NCI-H1417 treated with DMSO at 0.1 percent for 48 hours (cell line): ENCODE measurements at places on chromosomes 11 and 22.
A peak's percentile ranks its signal among the peaks of the same experiment; 100 is the strongest.

- DNase-seq, result no peak
These were observed 2.6 kb upstream of the SLC22A24 start for GRCh38 chr11:63146581-63146980.

- no peak for DNase-seq
These were observed 35.3 kb downstream of the PACSIN2 start for GRCh38 chr22:42979606-42980005.

DNA sequence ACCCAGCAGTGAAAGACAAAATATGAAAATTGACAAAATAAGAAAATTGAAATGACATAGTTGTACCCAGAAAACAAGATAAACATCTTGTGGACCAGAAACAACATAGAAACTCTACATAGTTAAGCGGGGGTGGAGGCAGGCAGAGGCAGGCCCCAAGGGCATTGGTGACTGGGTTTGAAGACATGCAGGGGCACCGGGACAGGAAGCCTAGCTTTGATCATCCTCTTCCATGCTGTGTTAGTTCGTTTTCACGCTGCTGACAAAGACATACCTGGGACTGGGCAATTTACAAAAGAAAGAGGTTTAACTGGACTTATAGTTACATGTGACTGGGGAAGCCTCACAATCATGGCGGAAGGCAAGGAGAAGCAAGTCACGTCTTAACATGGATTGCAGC lies 33.5 kb upstream of the CRTAM start:
- no peak for DNase-seq

- DNase-seq, result no peak
These were observed 336.4 kb downstream of the BRD1 start for GRCh38 chr22:49491221-49491635.

DNA sequence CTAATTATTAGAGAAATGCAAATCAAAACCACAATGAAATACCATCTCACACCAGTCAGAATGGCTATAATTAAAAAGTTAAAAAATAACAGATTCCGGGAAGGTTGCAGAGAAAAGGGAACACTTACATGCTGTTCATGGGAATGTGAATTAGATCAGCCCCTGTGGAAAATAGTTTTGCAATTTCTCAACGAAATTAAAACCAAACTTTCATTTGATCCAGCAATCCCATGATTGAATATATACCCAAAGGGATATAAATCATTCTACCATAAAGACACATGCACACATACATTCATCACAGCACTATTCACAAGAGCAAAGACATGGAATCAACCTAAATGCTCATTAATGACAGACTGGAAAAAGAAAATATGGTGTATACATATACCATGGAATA lies 32.5 kb downstream of the NOX4 start:
- no peak for DNase-seq

DNA sequence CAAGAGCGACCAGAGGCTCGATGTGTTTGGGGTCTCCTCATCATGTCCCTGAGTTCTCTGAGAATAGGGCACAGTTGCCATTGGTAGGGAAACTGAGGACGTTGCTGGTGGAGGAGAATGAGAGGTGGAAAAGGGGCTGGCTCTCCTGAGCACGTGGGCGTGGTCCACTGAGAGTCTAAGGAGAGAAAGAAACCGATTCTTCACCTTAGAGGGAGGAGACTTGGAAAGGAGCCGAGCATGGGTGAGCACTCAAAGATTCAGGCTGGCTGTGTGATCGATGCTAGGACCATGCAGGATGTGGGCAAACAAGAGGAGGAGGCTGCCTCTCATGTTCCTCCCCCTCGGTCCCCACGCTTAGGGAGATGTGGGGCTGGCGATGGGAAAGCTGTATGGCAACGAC lies 19.8 kb upstream of the TLCD5 start:
- no peak for DNase-seq

DNA sequence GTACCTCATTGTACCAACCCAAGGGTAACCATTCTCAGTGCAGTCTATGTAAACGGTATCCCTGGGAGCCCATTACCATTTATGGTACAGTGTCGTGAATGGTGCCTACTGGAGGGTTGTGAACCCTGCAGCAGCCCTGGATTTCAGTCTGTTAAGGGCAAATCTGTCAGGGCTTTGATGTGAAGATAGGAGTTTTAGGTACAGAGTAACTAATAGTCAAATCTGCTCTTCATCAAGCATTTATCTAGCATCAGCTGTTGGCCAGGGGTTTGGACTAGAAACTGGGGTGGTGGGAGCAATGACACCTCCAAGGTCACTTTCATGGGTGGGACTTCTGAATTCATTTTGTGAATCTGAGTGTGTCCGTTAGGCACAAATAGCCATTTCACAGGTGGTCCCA lies 50.6 kb upstream of the RFPL3 start:
- DNase-seq, result no peak

DNA sequence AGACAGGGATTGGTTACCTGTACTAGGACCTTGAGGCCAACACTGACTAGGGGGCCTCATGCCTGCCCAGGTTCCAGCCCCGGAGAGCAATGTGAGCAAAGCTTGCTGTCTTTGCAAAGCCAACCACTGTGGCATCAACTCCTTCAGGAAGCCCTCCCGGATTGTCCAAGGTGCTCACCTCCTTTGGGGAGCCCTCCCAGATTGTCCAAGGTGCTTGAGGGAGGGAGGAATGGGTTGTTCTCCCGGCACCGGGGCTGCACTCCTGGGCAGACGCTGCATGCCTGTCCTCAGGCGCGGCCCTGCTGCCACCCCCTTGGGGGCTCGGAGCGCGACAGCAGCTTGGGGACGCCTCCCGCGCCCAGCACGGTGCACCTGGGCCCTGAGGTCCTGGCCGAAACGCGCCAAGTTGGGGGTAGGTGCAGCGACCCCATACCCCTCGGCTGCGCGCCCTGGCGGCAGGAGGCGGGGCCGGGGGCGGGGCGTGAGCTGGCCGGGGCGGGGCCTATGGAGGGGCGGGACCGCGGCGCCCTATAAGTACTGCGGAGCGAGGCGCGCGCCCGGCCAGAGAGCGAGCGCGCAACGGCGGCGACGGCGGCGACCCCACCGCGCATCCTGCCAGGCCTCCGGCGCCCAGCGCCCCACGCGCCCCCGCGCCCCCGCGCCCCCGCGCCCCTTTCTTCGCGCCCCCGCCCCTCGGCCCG lies at the start of gene CD81:
CD81 (plus strand) TSS at position 560 of the 701 bp plus-strand sequence. CDS start 240 bp downstream, outside the sequence.
- no peak for DNase-seq

- DNase-seq, result no peak
These were observed 96.6 kb upstream of the POU2AF2 start for GRCh38 chr11:111148953-111149352.

- no peak for DNase-seq
These were observed 38.6 kb downstream of the SCGB1A1 start for GRCh38 chr11:62457478-62457877.

DNA sequence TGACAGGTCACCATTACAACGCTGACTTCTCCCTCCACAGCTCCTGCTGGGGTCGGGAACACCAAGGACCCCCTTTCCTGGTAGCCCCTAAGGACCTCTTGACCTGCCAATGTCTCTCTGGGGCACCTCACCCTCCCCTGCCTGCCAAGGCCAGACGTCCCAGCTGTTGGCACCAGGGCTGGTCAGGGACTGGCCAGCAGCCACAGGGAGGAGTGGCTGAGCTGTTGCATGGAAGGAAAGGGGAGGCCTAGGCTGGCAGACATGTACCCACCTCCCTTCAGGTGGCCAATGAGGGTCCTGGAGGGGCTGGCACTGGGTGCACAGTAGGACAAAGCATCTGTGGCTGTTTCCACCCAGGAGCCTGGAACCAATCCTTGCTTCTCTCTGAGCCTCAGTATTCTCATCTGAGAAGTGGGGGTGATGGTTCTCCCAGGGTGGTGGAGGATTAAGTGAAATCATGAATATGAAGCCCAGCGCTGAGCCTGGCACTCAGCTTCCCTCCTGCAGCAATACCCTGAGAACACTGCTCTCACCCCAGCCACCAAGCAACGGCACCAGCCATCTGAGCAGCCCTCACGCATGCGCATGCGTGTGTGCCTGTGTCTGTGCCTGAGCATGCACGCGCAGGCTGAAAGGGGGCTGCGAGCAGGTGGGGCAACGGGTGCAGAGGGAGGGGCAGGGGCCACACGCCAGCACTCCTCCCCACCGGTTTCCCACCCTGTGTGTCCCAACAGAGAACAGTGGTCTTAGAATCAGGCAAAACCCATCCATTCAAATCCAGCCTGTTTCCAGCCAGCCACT lies 5.9 kb downstream of the KCNJ4 start:
- no peak for DNase-seq

DNA sequence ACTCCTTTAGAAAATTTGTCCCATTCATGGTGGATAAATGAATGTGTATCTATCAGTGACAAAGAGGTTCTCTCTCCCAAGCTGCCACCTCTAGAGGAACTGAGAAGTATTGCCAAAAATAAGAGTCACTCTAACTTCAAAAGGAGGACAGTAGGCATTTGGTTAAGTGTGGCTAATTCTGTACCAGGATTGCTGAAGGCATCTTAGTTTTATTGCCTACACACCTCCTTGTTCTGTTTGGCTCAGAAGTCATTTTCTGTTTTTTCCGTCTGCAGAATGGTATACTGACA lies 189.0 kb upstream of the MPPED2 start:
- DNase-seq, result no peak

DNA sequence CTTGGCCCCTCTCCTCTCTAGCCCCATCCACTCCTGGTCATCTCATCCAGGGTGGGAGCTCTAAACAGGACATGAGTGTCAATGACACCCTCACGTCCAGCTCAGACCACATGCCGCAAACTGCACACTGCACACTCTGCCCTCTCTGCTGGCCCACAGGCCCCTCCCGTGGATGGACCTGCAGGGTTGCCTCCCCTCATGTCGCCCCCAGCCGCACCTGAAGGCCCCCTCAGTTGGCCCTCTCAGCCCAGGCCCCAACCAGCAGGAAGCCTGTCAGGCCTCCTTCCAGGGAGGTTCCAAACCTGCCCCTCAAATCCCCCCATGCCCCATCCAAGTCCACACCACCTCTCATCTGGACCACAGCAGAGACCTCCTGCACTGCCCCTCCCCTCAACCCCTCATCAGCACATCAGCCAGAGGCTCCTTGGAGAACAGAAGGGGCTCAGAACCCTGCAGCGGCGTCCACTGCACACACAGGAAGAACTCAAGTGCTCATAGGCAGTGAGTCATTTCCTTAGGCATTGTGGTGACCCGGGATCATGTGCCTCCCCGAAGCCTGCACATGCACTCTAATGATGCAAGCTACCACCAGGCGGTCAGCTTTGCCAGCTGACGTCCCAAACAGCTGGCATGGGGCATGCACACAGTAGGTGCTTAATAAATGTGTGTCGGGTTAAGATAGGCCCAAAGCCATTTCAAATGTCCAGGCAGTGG lies 12.9 kb upstream of the CDKN1C start:
- no peak for DNase-seq

DNA sequence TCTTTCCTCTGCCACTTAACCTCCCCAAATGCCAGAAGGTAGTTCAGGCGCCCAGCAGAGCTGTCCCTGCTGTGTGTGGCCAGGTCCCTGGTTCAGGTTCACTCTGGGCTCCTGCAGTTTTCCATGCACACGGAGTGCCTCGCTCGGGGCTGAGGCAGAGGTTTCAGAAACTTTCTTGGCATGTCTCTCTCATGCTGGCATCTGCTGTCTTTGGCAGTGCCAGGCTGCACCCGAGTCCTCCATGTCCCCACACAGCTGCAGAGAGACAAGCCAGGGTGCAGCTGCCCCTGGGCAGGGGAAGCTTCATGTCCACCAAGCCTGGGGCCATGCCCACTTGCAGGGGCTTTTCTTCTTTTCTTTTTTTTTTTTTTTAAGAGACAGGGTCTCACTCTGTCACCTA lies 7.0 kb upstream of the NEFH start:
- DNase-seq, result no peak

DNA sequence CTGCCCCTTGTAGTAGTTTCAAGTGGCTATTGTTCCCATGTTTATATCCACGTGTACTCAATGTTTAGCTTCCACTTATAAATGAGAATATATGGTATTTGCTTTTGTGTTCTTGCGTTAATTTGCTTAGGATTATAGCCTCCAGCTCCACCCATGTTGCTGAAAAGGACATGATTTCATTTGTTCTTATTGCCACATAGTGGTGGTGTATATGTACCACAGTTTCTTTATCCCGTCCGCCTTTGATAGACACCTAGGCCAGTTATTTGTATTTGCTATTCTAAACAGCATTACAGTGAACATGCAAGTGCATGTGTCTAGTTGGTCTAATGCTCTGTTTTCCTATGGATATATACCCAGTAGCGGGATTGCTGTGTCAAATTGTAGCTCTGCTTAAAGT lies 6.8 kb downstream of the OR51B2 start:
- no peak for DNase-seq

- DNase-seq, result no peak
These were observed 601.6 kb downstream of the BRD1 start for GRCh38 chr22:49226096-49226495.

GRCh38 chr11:36722421-36722820 lies 124.4 kb upstream of the RAG2 start:
- no peak for DNase-seq

GRCh38 chr22:35051791-35052190 lies 14.2 kb upstream of the ISX start:
- DNase-seq, result no peak

- no peak for DNase-seq
These were observed 105.2 kb downstream of the PPP6R3 start for GRCh38 chr11:68565768-68566167.

GRCh38 chr11:117625237-117625636 lies 171.8 kb downstream of the DSCAML1 start:
- no peak for DNase-seq

GRCh38 chr11:45666648-45667642 lies 1.5 kb upstream of the CHST1 start:
- DNase-seq, result no peak

DNA sequence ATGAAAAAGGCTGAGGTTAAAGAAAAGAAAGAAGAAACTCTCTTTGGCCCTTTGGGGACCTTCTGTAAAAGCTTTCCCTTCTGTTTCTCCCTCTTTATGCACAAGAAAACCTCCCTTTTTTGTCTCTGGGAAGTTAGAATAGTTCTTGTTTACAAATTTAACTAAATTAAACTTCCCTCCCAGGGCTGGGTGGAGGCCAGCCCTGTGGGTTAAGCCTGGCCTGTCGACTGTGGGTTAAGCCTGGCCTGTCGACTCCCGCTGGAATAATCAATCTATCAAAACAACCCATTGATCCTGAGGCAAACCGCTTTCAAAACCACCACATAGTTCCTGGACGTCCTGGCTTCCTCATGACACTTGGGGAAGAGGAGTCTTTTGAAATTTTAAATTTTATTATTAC lies 1.2 kb upstream of the DRG1 start:
- DNase-seq, result no peak

- no peak for DNase-seq
These were observed 86.4 kb downstream of the GGTLC2 start for GRCh38 chr22:22730655-22731373.

GRCh38 chr11:83612891-83613766 lies 327.0 kb upstream of the CCDC90B start:
- DNase-seq, result peak; percentile 45
